ENCODE measurements at places on chromosomes 5 and 9. TPM values are rescaled to one million over a fixed set of nuclear protein-coding genes. Genes with fewer than 3 reads are reported as not detected.

- no peaks in the 10 kb centered on the region for H3K27me3 ChIP-seq
- DNase-seq = no peak
- H3K36me3 ChIP-seq = no peaks in the 10 kb centered on the region
- H3K4me1 ChIP-seq = no peaks in the 10 kb centered on the region
- H3K27ac ChIP-seq = no peak overlapping the region
Observed at GRCh38 chr9:12884736-12885395, 110.0 kb downstream of the LURAP1L start.

- H3K36me3 ChIP-seq = no peaks in the 10 kb centered on the region
- peaks cover 15% of the 10 kb centered on the region for H3K27me3 ChIP-seq
- H3K4me3 ChIP-seq = no peak overlapping the region
- no peaks in the 10 kb centered on the region for H3K4me1 ChIP-seq
- no peak for DNase-seq
Observed at GRCh38 chr9:136975644-136976043, 1.7 kb upstream of the PTGDS start.

DNA sequence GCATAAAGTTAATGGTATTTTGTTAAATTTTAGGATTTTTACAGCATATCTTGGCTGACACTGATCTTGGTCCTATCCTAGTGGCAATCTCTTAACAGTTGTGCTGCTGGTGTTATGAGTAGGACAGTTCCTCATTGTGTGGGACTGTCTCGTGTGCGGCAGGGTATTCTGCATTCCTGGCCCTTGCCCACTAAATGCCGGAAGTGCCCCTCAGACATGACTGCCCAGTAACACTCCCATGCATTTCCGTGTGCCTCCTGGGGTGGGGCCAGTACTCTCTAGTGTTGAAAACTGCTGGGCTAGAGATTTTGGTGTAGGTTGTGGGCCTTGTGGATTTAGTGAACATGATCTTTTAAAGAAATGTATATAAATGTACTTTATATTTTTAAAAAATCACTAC lies 227.1 kb upstream of the DMRT1 start:
- H3K36me3 ChIP-seq = no peaks in the 10 kb centered on the region
- H3K4me3 ChIP-seq = no peak overlapping the region
- H3K27me3 ChIP-seq = no peaks in the 10 kb centered on the region
- no peak overlapping the region for H3K27ac ChIP-seq

GRCh38 chr9:105052346-105052745 lies 124.4 kb upstream of the ABCA1 start:
- no peaks in the 10 kb centered on the region for H3K36me3 ChIP-seq
- no peak overlapping the region for H3K4me3 ChIP-seq
- no peaks in the 10 kb centered on the region for H3K27me3 ChIP-seq

PHF24 gene
- 0.13 TPM for total RNA-seq

RAD50 gene
- 42.6 TPM for total RNA-seq
